ENCODE measurements at places on chromosomes 11 and 22. TPM values are rescaled to one million over a fixed set of nuclear protein-coding genes. Genes with fewer than 3 reads are reported as not detected.
A peak's percentile ranks its signal among the peaks of the same experiment; 100 is the strongest.

The AQP11 gene
- 2.9 TPM for total RNA-seq

The LRRC56 gene
- not detected for total RNA-seq

The OR56A1 gene
- total RNA-seq, result not detected

The NXPE4 gene
- total RNA-seq, result not detected

- no peak for DNase-seq
Observed at GRCh38 chr11:2262301-2263070, 7.9 kb downstream of the ASCL2 start.

- no peak for DNase-seq
Observed at GRCh38 chr22:24741357-24741756, 33.2 kb downstream of the PIWIL3 start.

DNA sequence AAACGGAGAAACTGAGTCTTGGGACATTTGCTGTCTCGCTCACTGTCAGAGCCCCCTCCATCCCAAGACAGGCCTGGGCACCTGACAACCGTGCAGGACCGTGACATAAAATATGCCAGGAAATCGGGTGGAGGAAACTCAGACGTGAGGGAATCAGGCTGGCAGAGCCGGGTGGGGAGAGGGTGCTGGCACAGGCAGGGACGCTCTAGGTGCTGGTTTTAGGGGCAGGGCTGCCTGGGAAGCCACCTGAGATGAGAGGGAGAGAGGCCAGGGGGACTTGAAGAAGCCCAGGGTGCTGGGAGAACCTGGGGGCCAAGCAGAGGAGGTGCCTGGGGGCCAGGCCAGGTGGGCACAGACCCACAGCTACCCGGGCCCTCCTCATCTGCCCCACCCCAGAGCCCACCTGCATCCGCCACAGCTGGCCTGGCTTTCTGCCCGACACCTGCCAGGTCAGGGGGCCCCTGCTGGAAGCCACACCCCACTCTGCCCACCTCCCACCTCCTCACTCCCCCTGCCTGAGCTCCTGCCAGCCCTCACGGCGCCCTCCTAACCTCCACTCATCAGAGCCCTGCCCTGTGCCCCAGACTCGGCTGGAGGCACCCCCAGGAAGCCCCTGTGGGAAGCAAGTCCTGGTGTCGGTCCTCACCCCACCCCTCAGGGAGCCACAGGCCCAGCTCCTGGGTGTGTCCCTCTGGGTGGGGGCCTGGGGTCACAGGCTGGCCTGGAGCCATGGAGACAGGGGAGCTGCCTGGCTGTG, 27.3 kb upstream of the MUC5AC start:
- no peak for DNase-seq

DNA sequence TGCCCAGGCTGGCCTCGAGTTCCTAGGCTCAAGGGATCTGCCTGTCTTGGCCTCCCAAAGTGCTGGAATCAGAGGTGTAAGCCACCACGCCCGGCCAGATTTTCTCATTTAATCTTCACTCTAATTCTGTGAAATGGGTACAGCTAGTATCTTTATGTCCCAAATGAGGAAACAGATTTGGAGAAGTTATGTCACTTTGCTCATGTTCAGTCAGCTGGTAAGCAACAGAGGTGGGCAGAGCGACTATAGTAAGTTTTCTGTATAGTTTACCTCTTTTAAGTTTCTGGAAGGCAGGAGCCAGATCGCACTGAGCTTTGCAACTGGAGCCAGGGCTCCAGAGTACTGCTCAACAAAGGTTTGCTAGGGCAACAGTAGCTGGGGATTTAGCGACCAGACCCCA, 33.2 kb downstream of the RCOR2 start:
- no peak for DNase-seq

DNA sequence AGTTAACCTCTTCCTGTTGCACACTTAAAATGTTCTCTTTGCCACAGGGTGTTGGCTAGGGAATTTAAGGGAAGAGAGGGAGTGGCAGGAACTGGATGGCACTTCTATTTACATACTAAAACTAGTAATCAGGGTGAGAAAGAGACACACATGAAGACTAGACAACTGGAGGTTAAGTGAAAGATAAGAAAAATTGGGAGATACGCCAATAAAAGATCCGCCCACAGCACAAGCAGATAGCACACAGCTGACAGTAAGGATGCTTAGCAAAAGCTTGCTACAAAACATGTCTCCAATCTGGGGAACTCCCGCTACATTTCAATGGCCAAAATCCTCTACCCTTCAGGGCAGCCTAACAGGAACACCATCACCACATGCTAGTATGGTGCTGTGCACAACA, 12.8 kb downstream of the CPSF7 start:
- no peak for DNase-seq

GRCh38 chr11:83680321-83680720, 394.2 kb upstream of the CCDC90B start:
- DNase-seq, result no peak

GRCh38 chr11:115745066-115745465, 240.9 kb upstream of the CADM1 start:
- DNase-seq, result no peak

GRCh38 chr11:83427501-83427900, 141.3 kb upstream of the CCDC90B start:
- no peak for DNase-seq

GRCh38 chr11:95435192-95435591, 204.2 kb upstream of the SESN3 start:
- DNase-seq, result no peak

DNA sequence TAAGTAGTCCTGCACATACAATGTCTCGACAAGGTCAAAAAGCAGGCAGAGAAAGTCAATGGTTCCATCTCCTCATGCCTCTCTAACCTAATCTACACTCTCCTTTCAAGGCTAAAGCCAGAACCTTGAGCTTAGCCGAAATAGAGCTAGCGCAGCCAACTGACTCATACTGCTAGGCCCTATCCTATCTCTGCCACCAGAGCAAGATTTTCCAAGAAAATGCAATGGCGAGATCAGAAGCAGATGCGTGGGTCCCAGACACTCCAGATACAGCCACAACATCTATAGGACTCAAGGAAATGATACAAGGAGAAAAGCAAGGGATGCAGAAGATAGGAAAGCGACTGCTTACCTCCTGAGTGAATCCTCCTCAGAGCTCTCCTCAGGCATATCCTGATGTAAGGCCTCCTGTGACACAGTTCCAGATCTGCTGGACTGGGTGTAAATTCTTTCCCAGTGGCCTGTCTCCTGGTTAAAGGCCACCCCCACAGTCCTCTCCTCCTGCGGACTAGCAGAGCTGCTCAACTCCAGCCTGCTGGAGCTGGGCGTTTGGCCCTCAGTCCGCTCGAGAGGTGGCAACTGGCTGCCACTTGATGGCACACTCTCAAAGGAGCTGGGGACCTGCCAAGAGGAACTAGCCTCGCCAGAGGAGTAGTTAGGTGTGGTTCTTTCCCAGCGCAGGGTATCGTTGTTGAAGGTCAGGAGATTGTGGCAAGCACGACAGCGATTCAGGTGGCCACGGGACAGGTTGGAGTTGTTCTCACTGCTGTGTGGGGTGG, 52.0 kb downstream of the AMBRA1 start:
- no peak for DNase-seq

DNA sequence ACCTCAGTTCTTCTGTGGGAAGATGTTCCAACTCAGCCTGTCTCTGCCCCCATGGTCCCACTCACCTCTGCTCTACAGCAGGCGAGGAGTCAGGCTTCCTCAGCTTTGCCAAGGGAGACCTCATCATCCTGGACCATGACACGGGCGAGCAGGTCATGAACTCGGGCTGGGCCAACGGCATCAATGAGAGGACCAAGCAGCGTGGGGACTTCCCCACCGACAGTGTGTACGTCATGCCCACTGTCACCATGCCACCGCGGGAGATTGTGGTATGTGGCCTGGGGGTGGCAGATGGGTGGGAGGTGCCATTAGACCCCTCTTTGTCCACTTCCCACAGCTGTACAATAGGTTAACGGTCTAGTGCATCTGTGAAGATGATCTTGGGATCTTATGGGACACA, 73.3 kb downstream of the MYO7A start:
- DNase-seq, result no peak

- no peak for DNase-seq
Observed at GRCh38 chr22:37967147-37967546, 13.6 kb downstream of the POLR2F start.

DNA sequence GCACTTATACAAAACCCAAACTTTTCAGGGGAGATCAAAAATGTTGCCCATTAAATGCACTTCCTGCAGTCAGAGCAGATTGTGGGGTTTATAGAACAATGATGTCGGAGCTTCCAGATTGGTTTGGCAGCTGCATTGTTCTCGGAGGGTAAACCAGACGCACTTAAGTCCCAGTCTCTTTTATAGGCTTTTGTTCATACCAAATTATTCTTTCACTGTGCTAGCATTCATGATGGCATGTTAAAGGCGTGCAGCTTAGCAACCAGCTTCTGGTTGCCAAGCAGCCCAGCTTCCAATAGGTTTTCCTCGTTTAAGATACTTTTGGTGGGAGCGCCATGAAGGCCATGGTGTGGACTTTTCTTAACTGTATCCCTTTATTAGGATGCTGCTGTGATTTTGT, 40.9 kb downstream of the ZC3H12C start:
- no peak for DNase-seq

- DNase-seq, result no peak
Observed at GRCh38 chr22:20186183-20186870, 35.5 kb upstream of the CCDC188 start.

GRCh38 chr11:17751558-17751957, 17.0 kb downstream of the KCNC1 start:
- DNase-seq, result no peak

- DNase-seq, result no peak
Observed at GRCh38 chr11:7670641-7671040, 2.7 kb downstream of the CYB5R2 start.

GRCh38 chr11:29271616-29272015, 745.2 kb downstream of the KCNA4 start:
- DNase-seq, result no peak

DNA sequence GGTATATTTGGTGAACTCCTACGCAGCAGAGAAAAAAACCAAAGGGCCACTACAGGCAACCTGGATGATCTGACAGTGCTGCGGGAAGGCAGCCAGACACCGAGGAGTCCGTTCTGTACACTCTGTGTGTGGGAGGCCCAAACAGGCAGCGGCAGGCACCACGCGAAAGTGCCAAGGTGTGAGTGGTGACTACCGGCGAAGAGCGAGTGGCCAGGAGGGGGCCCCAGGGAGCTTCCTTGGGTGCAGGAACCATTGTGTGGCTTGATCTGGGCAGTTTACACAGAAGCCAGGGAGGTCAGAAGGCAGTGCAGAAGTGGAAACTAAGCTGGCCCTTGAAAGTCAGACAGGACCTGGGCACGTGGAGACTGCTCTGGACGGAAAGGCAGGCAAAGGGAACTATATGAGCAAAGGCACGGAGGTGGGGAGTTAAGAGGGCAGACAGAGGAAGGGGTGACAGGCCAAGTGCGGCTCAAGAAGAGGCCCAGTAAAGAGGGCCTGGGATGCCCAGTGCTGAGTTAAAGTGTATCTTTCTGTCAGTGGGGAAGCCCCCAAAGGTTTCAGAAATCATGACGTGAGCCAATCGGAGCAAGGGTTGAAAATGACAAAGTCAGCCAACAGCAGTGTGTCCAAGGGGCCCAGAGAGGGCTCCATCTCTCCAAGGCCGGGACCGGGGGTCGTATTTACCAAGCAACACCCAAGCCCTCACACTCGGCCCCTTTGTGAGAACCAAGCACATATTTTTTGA, 10.6 kb downstream of the TMEM184B start:
- DNase-seq, result peak; percentile 57

Measured in GM23248 (cell line).